ENCODE measurements at places on chromosomes 5 and 9.

DNA sequence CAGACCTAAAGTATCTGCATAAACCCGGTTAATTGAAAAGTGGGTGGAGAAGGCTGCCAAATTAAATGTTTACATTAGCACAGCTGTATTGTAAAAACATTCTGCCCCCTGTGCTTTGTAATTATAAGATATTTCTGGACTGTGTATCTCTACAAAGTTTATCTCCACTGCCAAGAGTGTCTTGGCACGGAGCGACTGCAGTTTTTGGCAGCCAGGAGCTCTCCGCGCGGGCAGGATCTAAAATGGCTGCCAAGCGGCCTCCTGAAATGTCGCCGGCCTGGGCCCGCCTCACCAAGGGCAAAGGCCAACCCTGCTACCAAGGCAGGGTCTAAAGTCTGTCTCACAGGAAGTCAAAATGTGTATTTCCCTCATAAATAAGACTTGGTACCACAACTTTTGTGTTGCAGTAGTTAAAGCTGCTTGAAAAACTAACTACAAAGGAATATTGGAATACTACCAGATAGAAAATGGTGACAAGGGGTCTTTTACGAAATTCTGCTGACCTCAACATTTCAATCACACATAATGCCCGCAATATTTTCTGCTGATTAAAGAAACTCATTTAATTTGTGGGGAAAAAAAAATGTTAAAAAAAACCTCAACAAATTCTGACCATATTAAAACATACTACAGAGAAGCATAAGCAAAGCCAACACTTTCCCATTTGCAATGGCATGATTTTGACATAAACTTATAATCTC is 110.4 kb downstream of the NFIB start:
- no peak for DNase-seq

GRCh38 chr9:128540634-128541360 is 11.6 kb upstream of the SPTAN1 start:
- no peak for DNase-seq

GRCh38 chr9:105024529-105024928 is 96.6 kb upstream of the ABCA1 start:
- DNase-seq: no peak

DNA sequence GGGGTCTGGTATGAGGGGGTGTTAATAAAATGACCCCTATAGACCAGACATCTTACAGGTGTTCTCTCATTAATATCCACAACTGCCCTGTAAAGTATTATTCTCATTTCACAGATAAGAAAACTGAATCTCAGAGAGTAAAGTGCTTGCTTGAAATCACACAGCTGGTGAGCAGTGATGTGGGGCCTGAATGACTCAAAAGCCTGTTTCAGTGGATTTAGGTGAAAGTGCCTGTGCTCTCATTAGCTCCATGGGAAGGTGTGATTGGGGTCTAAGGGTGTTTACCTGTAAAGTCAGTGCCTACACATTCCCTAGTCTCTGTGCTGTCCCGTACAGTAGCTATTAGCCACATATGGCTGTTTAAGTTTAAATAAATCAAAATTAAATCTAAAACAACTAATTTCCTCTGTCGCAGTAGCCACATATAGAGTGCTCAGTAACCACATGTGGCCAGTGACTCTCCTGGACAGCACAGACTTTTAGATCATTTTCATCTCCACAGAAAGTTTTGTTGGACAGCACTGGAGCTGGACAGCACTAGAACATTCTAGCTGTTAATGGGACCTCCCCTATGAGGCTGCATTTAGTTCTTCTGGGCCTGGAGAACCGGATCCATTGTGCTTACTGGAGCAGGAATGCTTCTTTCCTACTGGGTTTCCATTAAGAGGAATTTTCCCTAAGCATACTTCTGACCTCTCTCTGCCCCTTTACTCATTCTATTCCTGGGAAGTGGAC is 52.5 kb upstream of the SEMA6A start:
- no peak for DNase-seq

GRCh38 chr9:70924895-70925547 is 196.4 kb downstream of the TRPM3 start:
- DNase-seq: peak; percentile 8

DNA sequence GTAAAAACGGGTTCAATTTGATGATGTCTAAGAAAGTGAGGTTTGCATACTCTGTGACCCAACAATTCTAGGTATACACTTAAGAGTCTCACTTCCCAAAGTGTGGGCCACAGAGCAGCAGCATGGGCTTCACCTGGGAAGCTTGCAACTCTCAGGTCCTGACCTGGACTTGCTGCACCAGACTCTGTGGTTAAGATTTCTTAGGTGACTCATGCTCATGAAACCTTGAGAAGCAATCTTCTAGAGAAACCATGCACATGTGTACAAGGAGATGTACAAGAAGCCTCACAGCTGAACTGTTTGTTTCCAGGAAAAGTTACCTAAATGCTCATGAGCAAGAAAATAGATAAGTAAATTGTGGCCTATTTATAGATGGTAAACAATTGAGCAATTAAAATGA is 30.0 kb downstream of the DNAJC21 start:
- no peak for DNase-seq

GRCh38 chr5:83467371-83468035 is 4.0 kb upstream of the VCAN start:
- no peak for DNase-seq

GRCh38 chr5:102295534-102296177 is 428 bp downstream of the SLCO4C1 start:
- no peak for DNase-seq

GRCh38 chr5:42377496-42377895 is 45.7 kb upstream of the GHR start:
- DNase-seq: no peak

- no peak for DNase-seq
Measured at GRCh38 chr5:171162165-171162564, 146.9 kb upstream of the TLX3 start.

DNA sequence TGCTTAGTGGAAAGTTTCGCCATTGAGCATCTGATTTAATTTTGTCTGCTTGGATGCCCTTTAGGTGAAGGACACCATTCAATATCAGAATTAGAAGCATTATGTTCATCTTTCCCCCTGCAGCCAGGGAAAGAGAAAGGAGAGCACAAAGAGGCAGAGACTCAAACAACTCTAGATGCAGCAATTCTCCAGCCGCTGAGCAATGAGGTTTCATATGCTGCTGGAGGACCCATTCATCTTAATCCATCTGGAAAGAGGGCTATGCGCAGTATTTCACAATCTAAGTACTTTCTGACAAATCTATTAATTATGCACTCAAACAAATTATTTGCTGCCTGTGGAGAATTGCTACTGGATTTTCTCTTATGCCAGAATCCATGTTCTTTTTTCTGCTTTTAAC is 527.0 kb upstream of the TUSC1 start:
- DNase-seq: no peak

- DNase-seq: no peak
Measured at GRCh38 chr5:61295365-61295764, 36.7 kb upstream of the ZSWIM6 start.

DNA sequence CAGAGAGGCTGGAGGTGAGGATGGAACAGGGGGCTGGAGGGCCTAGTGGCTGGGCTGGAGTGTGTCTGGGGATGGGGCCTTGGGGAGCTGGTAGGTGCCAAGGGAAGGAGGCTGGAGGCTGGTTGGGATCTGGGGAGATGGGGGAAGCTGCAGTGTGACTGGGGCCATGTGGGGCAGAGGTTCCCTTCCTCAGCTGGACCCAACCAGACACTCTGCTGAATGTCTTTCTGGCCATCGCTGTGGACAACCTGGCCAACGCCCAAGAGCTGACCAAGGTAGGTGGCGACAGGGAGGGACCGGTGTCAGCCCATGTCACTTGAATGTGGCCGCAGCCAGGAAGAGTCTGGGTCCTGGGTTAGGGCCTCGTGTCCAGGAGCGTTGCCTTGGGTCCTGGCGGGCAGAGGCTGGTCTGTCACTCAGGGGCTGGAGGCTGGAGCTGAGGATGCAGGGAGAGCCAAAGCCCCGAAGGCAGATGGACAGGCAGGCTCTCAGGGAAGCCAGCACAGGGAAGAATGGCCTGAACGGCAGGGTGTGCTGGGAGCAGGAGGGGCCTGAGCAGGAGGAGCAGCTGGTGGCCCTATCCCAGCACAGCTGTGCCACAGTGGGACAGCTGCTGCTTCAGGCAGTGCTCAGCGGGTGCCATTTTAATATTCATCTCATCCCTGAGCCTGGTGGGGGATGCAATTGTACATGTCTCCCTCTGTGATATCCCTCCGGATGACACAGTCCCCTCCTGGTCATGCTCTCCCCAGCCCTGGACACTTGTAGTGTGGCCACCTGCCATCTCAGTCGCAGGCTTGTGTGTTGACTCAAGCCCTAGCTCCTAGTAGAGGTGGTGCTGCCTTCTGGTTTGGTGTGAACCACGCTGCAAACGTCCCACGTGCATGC is 132.5 kb downstream of the CACNA1B start:
- no peak for DNase-seq

DNA sequence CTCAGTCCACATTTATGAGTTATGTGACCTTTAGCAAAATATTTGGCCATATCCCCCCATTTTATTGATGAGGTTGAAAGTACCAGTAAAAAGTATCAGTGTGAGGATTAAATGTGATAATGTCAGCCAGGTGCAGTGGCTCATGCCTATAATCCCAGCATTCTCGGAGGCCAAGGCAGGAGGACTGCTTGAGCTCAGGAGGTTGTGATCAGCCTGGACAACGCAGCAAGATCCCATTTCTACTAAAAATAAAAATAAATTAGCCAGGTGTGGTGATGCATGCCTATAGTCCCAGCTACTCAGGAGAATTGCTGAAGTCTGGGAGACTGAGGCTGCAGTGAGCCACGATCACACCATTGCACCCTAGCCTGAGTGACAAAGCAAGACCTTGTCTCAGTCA is 71.2 kb downstream of the GRAMD2B start:
- DNase-seq: no peak

DNA sequence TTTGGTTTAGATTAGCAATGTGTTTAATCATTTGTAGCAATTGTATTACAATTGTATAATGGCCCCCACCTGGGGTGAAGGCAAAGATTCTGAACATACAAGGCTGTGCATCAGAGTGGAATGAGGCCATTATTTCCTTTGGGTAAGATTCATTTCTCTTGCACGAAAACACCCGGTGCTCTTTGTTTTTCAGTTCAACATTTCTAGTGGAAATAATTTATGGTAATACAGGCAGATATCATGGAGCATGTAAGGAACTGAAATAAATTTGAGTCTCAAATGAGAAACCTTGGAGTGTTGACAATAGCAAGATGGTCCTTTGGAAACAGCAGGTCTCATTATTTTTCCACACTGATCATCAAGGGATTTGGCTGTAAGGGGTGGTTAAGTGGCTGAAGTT is 475.9 kb downstream of the GABRG2 start:
- no peak for DNase-seq

DNA sequence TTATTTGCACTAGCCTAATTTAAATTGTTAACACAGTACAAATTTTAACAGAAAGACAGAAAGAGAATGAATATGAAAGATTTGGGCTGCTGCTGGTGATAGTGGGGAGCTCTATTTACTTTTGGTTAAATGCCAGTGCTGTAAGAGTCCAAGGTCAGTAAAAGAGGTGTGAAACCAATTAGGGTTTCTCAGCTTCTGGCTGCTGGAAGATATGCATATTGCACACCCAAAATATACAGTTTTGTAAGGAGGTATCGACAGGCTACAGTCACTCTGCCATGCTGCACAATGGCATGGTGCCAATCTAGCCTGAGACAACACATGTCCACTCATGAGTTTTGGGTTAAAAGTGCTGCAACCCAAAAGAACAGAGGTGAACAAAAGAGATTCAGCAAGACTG is 79.3 kb downstream of the PPP2R2B start:
- DNase-seq: no peak

- DNase-seq: no peak
Measured at GRCh38 chr5:91103353-91104061, 279.6 kb downstream of the ARRDC3 start.

GRCh38 chr9:20753761-20754160 is 69.7 kb downstream of the FOCAD start:
- DNase-seq: no peak

DNA sequence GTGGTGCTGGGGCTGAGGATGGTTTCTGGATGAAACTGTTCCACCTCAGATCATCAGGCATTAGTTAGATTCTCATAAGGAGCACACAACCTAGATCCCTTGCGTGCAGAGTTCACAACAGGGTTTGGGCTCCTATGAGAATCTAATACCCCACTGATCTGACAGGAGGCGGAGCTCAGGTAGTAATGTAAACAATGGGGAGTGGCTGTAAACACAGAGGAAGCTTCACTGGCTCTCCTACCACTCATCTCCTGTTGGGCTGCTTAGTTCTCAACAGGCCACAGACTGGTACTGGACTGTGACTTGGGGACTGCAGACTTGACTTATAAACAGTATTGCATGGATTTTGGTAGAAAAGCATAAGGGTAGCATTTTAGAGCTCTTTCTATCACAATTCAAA is 870.7 kb upstream of the CDH10 start:
- no peak for DNase-seq

DNA sequence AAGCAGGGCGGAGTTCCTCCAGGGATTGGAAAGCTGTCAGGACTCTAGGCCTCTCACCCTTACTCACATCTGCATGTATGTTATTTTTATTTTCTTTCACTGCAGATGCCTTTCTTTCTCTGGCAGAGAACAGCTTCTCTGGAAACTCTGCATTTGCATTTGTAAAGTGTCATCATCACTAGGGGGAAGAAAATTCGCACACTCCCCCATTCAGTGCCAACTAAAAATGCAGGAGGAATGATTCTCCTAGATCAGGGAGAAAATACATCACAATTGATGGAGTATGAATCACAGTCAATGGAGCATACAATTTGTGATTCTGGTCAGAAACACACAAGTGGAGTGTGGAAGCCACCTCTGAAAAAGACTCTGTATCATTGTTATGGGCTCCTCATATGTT is 351.4 kb upstream of the FTMT start:
- no peak for DNase-seq

DNA sequence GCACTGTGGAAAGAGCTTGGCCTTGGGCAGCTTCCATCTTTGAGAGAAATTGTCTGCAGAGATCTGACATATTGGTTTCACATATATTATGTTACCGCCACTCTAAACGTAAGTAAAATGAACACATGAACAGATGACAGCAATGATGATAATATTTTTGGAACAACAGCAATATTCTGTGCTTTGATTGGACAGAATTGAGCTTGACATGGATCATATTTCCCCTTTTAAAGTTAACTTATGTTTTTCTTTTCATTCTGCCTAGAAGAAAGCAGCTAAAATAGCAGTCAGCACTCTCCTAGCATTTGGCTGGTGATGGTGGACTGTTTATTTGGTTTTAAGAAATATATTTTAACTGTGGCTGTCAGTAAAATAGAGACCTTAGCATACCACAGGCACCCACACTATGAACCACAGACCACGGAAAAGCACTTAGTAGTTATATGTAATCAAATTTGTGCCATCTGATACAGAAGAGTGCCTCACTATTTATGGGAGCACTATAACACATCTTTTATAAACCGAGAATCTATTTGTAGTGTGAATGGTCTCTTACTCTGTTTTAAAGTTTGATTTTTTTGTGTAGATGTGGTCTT is 1.8 kb upstream of the CFAP95 start:
- no peak for DNase-seq

GRCh38 chr5:151902215-151902614 is 22.4 kb downstream of the GLRA1 start:
- no peak for DNase-seq

- DNase-seq: no peak
Measured at GRCh38 chr9:98850851-98851729, 43.6 kb downstream of the GALNT12 start.

All from neural crest cell (in vitro differentiated cells).